ENCODE measurements at places on chromosomes 4 and X. TPM values are rescaled to one million over a fixed set of nuclear protein-coding genes. Genes with fewer than 3 reads are reported as not detected.

GRCh38 chrX:150903110-150903508 lies 4.6 kb upstream of the CD99L2 start:
- DNase-seq, result no peak

DNA sequence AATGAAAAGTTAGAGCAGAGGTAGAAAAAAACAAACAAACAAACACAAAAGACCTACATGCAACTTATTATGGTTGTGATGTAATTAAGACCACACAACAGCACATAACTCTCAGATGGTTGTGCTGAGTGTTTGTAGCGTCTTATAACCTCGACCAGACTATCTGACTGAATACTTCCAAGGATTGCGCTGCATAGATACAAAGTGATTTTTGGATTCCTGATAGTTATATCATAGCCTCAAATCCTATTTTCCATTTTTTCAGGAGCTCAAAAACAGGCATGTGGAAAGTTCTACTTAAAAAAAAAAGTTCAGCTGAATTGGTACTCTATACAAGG lies 236.1 kb downstream of the SPRY1 start:
- no peak for DNase-seq

- no peak for DNase-seq
Measured at GRCh38 chr4:144204431-144204830, 63.9 kb upstream of the GYPA start.

DNA sequence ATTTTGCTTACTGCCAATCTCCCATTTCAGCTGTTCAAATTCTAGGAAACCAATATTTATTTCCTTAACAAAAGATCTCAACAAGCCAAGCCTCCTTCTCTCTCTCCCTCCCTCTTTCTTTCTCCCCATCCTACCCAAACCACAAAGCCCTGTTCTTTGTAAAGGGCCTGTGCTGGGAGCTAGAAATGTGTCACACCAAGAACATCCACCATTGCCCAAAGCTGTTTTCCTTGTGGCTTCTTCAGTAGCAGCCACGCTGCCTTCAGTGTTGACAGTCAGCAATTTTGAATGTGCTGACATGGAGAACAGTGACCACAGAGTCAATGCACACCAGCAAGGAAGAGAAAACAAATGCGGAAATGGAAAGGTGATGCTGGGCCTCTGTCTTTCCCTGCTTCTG lies 203.0 kb downstream of the MAML3 start:
- DNase-seq, result no peak

- no peak for DNase-seq
Measured at GRCh38 chrX:118350221-118350620, 4.3 kb downstream of the WDR44 start.

GRCh38 chrX:152137771-152138387 lies 498 bp downstream of the MAGEA10 start:
- DNase-seq, result no peak

DNA sequence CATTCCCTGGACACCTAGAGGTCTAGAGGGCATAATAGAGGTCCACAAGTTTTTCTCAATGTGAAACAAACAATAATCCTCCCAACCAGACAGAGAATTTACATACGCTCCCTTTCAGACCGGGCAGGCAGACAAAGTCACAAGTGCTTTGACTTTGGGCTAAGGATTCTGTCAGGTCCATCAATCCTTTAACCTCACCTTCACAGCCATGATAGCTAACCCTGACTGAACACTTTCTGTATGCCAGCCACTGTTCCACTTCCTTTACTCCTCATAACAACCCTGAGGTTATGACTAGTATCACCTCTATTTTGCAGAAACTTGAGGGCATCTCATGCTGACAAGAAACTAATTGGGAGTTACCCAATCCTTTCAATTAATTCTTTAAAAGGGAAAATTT lies 118.8 kb upstream of the AFF2 start:
- no peak for DNase-seq

DNA sequence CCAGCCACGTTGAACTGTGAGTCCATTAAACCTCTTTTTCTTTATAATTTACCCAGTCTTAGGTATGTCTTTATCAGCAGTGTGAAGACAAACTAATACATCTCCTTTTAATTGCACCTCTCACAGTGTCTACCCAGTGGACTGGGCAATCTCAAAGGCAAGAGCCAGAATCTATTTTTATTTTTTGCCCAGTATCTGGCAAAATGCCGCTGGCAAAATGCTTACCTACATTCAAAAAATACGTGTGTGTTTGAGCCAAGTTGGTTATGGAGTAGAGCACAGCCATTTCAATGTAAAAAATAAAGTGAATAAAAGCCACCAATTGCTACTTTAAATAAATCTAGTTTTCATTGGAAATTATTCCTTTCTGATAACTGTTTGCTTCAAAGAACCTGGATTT lies 199.9 kb downstream of the GC start:
- no peak for DNase-seq

DNA sequence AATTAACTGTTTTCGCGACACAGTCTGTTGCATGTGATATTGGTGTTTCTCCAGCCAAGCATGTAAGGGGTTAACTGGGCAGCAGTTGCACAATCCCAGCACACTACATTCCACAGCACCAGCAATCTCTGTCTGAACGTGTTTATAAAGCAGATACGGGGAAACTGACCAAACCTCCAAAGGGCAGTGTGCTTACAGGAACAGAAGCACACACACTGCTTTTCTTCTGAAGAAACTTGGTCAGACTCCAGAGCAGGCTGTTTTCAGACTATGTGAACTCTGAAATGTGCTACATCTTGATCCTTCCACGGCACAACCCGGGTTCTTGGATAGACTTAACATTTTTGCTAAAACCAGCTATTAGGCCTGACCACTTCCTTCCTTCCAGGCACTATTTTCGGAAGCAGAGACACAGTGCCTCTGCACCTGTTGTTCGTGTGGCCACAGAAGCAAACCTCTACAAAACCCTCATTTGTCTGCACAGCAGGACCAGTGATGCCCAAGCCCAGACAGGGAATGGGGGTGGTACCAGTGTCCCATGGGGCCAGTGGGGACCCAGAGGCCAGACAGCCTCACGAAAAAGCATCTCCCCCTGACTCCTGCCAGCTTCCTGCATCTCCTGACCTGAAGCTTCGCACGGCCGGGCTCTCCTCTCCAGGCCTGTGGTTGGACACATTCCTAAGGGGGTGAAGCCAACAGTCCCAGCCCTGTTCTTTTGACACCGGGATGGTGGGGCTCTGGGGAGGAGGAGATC lies 90.1 kb downstream of the IRF2 start:
- no peak for DNase-seq

DNA sequence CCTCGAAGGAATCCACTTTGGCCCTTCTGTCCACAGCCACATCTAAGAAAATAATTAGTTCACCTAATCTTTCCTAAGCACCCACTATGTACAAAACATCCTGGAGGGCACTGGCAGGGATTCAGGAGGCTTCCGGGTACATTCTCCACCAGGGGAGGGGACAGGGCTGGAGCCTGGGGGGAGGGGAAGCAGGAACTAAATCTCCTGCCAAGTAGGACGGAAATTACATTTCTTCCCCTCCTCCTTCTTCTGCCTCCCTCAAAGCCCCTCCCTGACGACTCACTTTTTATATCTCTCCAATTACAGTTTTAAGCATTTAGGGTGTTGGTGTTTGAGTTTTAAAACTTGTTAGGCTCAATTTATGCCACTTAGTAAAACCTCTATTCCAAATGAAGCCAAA lies 203.1 kb downstream of the BCOR start:
- no peak for DNase-seq

DNA sequence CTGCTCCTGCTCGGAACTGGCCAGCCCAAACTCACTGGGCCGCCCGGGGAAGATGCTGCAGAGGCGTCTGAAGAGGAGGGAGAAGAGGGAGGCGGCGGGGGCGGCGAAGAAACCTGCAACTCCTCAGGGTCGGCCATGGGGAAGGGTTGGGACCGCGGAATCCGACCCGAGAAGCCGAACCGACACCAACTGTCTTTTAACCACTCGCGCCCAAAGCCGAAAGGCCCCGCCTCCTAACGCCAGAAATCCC lies at the start of gene C4orf46:
C4orf46 (minus strand) TSS at position 223 of the 250 bp plus-strand sequence; CDS start at position 137, 86 bp downstream.
- DNase-seq, result no peak

Gene PAGE2B
- not detected for polyA plus RNA-seq

Gene PROM1
- 30.9 TPM for polyA plus RNA-seq

Gene ESX1
- polyA plus RNA-seq, result not detected

Gene AKAP4
- not detected for polyA plus RNA-seq
